NCI-H2081 treated with DMSO at 0.1 percent for 48 hours (cell line): ENCODE measurements at places on chromosomes 7 and 10.

- no peak for DNase-seq
Observed at GRCh38 chr10:132141076-132141475, 45.7 kb upstream of the DPYSL4 start.

DNA sequence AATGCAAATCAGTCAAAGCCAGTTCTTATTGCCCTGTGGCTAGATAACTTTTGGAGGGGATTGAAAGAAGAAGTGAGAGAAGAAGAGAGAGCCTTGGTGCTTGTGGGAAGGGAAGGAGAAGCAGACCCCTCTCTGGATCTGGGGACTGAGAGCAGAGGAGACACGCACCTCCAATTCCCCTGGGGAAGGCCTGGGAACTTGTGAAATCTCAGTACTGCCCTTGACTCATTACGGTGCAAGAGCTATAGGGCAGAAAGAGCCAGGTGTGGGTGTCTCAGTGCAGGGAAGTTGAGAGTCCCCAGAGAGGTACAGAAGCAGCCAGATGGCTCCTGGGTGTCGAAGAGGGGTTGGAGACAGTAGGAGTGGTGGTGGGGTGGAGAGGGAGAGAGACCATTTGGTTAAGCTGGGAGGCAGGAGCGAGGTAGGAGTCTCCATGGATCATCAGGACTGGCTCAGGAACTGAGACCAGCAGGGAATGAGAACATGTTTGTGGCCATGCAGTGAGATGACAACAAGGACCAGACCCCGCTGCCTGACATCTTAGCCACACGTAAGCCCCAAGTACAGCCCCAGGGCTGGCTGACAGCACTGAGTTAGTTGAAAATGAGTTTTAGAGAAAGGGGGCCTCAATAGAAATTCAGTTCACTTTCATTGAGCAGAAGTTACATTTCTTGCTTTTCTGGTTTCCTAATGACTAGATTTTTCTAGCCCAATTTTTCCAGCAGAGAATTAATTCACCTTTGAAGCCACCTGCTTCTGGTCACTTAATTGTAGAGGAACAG, 238.2 kb downstream of the BUB3 start:
- DNase-seq, result no peak

- DNase-seq, result no peak
Observed at GRCh38 chr7:13489386-13489785, 500.1 kb downstream of the ETV1 start.

GRCh38 chr7:4712281-4713182, 30.4 kb downstream of the FOXK1 start:
- no peak for DNase-seq
